ENCODE measurements at places on chromosomes 1 and 21.

DNA sequence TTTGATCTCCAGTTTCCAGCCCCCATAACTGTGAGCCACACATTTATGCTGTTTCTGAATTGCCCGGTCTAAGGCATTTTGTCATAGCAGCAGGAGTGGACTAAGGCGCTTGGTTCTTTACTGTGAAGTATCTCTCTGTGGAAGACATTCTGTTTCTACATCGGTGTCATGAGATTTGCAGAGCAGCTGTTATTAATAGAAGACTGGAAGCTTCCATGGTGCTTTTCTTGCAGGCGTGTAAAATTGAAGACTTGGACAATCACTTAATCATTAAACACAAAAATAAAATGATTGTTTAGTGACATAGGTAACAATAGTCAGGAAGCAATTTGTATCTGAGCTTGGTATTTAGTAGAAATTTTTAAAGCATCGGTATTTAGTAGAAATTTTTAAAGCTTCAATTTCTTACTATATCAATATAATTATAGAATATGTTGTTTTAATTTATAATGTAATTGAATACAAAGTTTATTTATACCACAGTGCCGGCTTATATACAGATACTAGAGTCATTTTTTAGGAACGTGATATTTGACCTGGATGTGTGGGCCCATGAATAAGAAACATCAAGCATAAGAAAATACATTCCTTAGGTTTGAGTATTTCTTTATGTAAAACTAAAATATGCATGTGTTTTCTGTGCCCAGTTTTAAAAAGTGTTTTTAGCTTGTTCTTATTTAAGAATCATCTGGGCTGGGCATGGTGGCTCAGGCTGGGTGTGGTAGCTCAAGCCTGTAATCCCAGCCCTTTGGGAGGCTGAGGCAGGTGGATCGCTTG lies 60.6 kb upstream of the COL6A1 start:
- no peak for DNase-seq

- no peak for DNase-seq
These were observed 141.8 kb downstream of the NEK7 start for GRCh38 chr1:198298640-198299039.

DNA sequence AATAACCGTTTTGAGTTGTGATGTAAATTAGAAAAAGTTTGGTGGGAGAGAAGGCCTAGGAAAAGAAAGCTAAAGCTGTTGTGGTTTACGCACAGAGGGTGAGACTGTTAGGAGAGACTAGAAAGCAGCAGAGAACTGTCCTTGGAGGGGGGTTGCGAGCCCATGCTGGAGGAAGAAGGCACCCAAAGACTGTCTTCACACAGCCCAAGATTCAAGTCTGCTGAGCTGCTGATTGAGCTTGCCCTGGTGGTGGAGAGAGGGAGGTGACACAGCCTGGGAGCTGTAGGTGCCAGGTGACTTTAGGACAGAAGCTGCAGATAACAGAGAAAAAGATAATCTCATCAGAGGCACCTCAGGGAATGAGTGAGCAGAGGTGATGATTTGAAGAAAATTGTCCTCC lies 18.3 kb upstream of the TLR5 start:
- DNase-seq: no peak

DNA sequence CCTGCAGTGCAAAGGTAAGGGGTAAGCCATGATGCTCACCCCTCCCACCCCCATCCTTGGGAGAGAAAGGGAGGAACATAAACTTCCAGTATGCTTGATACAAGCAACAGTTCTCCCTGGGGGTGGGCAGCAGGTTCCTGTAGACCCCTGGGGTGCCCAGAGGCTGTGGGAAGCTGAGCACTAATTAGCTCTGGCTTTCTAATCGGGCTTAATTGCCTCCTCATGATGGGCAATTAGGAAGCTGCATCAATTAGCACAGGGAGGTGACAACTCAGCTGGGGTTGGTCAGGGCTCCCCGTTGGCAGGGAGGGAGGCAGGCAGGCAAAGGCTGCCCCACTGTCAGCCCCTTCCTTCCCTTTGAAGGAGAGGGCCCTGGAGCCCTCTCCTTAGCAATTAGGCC lies 15.7 kb upstream of the LMNA start:
- DNase-seq: no peak

DNA sequence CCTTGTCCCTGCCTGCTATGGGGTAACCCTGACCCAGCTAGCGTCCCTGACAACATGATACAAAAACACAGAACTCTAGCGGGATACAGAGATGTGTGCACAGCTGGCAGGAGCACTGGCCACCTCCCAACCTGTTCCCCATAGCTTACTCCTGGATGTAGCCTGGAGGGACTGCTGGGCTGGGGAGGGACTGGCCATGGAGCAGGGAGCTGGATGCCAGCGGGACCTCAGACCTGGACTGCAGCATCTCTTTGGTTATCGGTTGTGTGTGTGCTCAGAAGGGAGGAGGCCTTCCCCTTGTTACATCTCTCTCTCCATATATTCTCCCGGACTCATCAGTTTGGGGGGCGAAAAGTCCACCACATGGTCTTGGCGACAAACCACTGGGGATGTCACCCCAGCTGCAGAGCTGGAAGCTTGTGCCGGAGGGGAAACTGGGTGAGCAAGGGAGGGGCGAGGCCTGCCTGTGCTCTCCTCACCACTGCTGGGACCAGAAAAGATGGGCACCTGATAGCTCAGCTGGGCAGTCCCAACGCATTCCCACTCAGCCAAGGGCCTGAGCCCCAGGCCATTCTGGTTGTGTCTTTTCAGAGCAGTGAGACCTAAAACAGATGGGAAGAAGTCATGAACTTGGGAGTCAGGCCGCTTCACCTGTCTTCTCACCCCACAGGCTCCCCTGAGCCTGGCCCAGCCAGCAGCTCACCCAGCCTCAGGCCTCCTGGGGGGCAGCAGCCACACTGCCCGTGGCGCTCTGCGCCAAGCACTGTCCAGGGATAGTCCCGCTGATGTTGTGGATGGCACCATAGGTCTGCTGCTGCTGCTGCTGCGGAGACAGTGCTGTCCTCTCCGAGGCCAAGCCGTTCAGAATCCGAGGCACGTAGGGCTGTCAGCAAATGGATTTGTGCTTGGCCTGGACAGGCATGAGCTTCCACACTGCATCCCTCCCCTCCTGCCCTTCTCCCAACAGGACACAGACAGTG lies 35.6 kb downstream of the TMEM63A start:
- no peak for DNase-seq

DNA sequence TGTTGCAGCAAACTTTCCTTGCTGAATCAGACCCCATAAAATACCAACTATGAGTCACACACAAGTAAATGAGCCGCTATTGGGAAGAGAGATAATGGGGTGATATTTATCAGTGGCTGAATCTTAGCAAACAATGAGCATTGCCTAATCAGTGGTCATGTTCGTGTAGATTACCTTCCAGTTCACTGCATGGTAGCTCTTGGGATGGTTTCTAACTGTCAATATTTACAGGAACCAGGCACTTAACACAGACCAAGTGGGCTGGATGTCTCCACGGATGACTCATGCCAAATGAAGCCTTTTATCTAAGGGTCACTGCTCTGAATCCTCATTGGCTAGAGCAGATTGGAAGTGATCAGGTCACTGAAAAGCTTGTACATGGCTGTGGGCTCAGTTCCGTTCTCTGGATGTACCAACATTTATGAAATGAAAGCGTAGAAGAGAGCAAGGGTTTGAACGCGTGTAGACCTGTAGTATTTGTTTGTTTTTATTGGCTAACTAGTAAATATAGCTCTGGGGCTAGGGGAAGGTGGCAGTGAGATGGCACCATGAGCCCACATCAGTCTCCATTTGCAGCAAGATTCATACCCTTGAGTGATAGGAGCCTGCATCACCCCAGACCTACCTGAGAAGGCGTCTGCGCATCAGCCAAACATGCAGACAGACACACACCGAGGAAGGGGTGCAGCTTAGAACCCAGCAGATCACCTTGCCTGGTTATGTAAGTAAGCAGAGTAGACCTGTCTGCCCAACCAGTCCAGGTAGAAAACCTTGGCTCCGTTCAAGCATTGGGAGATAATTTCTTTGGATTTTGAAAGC lies 153.3 kb downstream of the TOMM20 start:
- DNase-seq: no peak

GRCh38 chr1:231508941-231509340 lies 19.5 kb upstream of the TSNAX start:
- no peak for DNase-seq

DNA sequence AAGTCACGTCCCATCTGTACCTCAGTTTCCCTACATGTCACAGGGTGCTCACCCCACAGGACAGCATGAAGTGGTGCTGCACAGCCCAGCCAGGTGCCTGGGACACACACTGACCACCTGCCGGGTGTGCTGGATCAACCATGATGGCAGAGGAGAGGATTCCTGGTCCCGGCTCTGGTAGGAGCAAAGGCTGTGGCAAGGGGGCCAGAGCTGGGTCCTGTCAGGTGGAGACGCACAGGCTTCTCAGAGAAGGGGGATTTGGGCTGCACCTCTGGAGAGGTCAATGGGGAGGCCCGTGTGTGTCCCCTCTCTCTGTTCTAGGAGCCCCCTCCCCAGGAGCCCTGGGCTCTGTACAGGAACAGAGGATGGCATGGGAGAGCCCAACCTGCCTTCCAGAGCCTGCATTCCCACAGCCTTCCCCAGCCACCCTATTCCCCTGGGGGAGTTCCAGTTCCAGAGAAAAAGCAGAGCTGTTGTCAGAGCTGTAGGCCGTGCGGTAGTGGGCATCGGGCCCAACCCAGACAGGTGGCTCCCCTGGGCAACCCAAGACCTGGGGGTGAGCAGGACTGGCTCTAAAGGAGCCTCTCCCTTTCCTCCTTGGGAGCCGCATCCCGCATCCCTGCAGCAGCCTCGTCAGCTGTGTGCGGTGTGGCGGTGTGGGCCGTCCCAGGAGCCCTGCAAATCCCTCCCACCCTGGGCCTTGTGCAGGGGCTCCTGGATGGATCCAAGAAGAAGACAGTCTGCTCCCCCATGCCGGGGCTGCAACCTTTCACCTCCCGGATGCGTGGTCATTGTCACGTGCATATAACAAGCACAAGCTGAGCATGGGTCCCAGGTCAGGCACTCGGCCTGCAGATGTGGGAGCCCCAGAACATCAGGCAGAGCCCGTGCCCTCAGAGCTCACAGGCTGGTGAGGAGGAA lies 2.9 kb upstream of the TFF3 start:
- DNase-seq: no peak

GRCh38 chr1:56194701-56195300 lies 384.6 kb downstream of the PLPP3 start:
- DNase-seq: no peak

DNA sequence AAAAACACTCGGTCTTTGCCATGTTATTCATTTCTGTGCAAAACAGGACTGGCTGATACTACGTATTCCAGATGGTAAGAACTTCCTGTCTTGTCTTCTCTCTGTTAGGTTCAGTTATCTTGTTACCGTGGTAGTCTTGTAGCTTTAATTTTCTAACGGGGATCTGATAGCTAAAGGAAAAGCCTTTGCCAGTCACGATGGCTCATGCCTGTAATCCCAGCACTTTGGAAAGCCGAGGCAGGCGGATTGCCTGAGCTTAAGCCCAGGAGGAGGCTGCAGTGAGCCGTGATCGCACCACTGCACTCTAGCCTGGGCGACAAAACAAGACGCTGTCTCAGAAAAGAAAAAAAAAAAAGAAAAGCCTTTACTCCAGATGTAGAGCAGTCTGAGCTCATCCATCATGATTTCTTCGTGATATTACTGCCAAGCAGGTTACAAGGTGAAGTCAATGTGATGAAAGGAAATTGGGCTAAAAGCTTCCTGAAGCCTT lies 11.1 kb upstream of the MSTO1 start:
- DNase-seq: peak; percentile 24

DNA sequence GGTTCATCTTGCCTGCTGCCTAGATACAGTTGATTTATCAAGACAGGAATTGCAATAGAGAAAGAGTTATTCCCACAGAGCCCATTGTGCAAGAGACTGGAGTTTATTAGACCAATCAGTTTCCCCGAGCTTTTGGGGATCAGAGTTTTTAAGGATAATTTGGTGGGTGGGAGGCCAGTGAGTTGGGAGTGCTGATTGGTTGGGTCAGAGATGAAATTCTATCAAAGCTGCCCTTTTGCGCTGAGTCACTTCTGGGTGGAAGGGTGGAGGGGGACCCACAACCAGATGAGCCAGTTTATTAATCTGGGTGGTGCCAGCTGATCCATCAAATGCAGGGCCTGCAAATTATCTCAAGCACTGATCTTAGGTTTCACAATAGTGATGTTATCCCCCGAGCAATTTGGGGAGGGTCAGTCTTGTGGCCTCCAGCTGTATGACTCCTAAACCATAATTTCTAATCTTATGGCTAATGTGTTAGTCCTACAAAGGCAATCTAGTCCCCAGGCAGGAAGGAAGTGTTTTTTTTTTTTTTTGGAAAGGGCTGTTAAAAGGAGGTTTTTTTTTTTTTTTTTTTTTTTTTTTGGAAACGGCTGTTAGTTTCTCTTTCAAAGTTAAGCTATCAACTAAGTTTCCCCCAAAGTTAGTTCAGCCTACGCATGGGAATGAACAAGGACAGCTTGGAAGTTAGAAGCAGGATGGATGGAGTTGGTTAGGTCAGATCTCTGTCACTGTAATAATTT lies 7.4 kb downstream of the SLC16A4 start:
- no peak for DNase-seq

DNA sequence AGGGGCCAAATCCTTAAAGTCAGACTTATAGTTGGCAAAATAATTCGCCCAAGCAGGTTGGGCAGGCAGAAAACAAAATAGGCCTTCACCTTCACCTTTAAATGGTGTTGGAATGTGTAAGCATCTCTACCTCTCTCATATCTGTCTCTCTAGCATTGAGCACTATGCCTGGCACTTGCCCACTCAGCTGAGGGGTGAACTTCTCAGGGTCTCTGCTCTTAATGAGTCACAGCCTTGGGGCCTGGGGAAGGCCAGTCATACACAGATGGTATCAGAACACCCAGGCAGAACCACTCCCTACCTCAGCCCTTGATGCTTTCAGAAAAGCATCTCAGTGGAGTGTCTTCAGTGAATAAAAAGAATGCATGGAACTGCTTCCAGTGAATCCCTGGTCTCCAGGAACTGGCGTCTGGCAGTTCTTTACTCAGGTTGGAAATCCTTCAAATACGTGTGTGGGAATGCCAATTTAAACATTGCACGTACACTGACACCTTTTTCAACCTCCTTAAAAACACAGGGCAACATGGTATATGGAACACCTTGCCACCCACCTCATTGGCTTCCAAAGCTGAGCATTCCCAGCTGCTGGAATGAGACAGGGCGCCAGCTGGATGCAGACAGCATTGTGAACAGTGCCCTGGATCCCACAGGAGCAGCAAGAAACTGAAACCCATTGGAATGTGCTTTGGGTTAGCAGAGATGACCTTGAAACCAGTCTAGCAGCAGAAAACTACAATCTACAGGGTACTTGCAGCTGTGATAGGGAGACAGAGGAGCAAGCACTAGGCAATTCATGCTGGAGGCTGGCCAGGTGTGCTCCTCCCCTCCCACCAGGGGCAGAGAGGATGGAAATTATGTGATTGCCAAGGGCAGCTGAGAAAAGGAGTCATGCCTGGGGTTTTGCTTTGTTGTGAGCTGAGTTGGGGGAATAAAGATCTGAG lies 30.0 kb downstream of the ZNF697 start:
- DNase-seq: no peak

DNA sequence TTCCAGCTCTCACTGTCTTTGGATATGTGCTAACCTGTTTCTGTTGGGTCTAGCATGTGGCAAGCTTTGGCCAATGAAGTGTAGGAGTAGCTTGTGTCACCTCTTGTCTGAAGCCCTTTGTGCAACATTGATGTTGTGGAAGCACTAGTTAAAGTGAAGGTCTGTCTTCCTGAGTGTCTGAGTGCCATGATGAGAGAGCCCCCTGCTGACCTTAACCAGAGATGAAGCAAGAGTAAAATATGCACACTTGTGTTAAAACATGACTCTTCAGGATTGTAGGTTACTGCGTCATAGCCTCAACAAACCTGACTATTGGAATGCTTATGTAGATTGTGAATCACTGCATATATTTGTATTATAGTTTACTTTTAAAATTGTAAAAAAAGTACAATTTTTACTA lies 103.7 kb downstream of the NCAM2 start:
- DNase-seq: no peak
